ENCODE measurements at places on chromosomes 4 and X.

- peak; percentile 26 for DNase-seq
Observed at GRCh38 chrX:129932821-129933321, 26.9 kb downstream of the UTP14A start.

DNA sequence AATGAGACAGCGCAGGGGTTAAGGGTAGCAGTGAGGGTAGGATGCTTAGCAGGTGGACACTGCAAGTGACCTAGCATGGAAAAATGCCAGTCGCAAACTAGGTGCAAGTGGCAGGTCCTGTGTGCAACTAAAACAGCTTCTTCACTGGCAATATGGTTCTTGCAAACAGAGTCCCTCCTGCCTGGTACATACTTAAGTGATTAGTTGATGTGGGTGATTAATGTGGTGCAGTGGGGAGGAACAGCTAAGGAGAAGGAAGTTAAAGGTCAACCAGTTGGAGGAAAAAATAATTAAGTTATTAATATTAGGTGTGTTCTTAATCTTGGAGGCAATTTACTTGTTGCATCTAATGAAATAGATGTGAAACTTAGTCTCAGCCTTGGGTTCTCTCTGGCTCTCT is 121.6 kb upstream of the IGFBP7 start:
- no peak for DNase-seq

DNA sequence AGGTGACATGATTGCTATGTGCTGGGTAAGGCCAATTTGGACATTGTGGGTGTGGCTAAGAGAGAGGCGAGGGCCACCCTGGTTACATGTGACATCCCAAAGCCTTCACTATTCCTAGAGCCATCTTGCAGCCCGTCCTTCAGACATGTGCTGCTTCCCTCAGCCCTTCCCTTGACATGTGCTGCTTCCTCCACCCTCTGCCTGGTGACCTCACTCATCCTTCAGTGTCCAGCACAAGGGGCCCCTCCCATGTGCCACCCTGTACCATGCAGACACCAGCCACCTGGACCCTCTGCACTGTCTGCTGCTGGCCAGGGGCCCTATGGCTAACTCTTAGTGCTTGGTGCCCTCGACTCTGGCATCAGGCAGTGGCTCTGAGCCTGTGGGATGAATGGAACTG is 27.4 kb downstream of the ADRA2C start:
- no peak for DNase-seq

GRCh38 chr4:74545448-74545847 is 100.5 kb downstream of the AREG start:
- no peak for DNase-seq

- no peak for DNase-seq
Observed at GRCh38 chr4:144989306-144989705, 108.7 kb downstream of the ANAPC10 start.

DNA sequence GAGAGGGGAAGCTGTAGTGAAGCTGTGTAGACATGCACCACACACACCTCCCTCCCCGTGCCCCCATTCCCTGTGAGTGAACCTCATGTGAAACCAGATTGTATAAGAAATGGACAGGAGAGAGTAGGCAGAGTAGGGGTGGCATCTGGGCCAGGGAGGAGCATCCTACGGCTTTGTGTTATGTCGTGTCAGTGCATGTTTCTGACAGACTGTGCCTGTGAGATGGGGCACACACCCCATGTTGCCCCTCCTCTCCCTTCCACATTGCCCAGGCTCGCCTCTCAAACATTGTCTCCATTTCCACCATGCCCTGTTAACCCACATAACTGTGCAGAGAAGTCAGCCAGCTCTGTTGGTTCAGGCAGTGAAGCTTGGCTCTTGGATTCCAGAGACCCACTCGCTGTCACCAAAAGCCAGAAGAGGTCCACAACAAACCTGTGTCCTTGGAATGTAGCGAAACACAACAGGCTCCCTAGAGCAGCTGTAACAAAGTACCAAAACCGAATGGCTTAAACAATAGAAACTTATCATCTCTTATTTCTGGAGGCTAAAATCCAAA is 56.1 kb downstream of the SLC9A6 start:
- no peak for DNase-seq

DNA sequence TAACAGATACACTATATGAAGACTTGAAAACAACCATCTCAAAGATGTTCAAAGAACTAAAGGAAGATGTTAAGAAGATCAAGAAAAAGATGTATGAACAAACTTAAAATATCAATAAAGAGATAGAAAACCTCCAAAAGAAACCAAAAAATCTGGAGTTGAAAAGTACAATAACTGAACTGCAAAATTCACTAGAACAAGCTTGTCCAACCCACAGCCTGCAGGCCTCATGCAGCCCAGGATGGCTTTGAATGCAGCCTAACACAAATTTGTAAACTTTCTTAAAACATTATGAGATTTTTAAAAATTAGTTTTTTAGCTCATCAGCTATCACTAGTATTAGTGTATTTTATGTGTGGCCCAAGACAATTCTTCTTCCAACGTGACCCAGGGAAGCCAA is 77.0 kb upstream of the DCTD start:
- DNase-seq = no peak

DNA sequence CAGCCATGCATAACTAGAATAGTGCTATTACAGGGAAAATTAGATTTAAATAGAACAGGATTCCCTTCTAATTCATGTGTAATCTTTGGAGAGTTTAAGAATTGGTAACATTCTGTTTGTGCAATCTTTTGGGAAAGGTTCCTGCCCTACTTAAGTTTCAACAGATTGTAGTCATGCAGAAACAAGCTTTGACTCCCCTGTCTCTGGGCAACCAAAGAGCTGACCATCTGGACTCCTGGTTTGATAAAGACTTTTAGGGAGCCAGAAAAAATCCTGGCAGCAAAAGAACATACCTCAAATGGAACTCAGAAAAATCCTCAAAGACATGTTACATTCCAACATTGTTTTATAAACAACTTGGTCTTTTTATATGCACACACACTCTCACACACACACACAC is 191.1 kb upstream of the NEIL3 start:
- DNase-seq = no peak

DNA sequence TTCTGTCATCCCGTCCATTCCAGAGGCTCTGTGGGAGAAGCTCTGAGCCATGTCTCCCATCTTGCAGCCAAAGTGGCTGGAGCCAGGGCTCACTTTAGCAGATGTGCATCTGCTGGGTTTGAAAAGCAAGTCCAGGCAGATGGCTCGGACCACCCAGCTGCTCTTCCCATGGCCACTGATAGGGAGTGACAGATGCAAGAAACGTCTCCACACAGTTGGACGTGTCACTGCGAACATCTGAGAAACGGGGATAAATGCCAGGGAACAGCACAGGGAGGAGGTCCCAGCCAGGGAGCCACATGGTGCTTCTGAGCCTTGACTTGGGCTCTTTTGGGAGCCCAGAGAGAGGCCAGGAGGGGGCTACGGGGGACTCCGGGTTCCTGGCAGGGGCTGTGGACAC is 242.3 kb downstream of the AFAP1 start:
- DNase-seq = no peak

DNA sequence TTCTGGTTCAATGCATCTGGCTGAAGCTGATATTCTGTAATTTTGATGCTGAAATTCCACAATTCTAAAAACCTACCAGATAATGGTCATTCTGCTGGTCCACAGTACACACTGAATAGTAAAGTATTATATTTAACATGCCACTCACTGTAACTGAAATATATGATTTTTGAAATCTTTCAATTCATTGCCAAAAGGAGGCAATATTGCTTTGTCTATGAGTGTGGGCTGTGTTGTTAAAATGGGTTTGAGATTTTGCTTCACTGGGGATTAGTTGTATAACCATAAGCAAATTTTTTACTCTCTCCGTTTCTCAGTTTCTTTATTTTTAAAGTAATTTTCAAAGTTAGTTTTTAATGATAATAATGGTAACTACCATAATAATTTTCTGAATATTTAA is 1404.1 kb upstream of the IGFBP7 start:
- no peak for DNase-seq

DNA sequence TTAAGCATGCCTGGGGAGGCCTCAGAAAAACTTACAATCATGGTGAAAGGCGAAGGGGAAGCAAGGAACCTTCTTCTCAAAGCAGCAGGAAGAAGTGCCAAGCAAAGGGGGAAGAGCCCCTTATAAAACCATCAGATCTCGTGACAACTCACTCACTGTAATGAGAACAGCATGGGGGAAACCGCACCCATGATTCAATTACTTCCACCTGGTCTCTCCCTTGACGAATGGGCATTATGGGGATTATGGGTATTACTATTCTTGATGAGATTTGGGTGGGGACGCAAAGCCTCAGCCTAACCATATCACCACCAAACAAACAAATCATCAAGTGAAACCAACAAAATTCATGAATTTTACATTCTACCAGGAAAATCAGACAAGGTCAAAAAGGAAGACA is 76.7 kb upstream of the TAB3 start:
- DNase-seq = no peak

DNA sequence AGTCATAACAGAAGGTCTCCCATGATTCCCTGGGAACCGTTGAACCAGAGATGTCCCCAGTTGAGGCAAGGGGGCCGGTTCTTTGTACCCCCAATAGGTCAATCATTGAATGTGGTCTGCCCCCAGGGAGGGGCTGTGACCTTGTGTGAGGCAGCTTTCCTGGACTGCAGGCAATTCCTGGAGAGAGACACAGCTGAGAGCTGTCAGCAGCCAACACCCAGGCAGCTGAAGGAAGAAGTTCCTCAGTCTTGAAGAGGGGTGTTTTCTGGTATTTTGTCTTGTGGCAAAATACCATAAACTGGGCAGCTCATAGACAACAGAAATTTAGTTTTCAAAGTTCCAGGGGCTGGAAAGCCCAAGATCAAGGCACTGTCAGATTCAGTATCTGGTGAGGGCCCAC is 185.7 kb upstream of the ATP6AP2 start:
- no peak for DNase-seq

GRCh38 chrX:135000516-135000915 is 9.7 kb downstream of the SMIM10 start:
- DNase-seq = no peak

DNA sequence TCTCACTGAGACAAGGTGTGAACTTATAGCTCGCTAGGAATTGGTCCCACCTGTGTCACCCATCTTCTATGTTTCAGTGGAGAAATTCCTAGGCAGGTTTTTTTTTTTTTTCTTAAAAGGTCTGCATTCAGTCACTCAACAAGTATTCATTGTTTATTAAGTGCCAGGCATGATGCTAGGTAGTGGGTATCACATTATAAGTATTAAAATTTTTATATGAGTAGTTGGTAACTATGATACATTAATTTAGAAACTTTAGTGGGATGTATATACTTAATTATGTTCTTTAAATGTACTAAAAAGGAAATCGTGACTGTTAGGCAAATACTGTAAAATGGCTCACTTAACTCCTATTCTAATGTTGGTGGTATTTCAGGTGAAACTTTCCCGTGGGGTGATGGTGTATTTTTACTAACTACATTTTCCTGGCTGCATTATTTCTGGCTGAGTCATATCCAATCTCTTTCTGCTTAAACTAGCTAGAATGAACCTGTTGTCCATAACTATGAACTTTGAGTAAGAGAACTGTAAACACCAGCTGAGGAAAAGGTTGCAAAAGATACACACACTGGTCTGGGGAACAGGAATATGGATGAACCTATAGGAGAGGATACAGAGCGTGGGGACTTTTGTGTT is 49.3 kb upstream of the MED14 start:
- no peak for DNase-seq

GRCh38 chr4:85681921-85682320 is 207.0 kb downstream of the ARHGAP24 start:
- DNase-seq = no peak

DNA sequence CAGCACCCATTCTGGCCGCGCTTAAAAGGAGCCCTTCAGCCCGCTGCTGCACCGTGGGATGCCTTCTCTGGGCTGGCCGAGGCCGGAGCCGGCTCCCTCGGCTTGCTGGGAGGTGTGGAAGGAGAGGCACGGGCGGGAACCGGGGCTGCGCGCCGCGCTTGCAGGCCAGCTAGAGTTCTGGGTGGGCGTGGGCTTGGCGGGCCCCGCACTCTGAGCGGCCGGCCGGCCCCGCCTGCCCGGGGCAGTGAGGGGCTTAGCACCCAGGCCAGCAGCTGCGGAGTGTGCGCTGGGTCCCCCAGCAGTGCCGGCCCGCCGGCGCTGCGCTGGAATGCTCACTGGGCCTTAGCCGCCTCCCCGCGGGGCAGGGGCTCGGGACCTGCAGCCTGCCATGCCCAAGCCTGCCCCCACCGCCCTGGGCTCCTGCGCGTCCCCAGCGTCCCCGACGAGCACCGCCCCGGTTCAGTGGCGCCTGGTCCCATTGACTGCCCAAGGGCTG is 111.3 kb downstream of the PCDH18 start:
- DNase-seq = no peak

DNA sequence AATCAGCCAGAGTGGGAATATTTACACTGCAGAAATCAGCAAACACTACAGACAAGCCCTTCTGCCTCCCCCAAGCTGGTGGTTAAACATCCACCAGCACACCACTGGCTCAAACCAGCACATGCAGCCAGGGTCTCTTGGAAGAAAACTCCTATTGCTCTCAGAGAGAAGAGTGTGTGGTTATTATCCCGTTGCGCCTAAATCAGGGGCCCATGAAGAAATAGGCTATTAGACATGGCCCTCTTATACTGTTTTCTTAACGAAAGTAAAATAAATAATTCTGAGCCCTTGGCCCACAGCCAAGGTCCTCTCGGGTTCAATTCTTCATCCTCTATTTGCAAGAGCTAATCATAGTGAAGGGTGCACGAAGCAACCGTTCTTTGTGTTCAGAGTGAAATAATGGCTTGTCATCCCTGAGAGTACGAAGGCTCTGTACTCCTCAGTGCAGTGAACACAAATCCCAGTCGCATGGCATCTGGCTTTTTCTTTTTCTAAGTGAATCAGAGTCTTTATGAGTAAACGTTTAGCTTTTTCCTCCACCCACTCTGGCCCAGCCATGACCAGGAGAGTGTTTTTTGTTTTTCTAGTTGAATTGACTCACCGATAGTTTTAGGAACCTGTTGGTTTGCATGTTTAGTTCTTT is 33.4 kb upstream of the RBM47 start:
- no peak for DNase-seq

DNA sequence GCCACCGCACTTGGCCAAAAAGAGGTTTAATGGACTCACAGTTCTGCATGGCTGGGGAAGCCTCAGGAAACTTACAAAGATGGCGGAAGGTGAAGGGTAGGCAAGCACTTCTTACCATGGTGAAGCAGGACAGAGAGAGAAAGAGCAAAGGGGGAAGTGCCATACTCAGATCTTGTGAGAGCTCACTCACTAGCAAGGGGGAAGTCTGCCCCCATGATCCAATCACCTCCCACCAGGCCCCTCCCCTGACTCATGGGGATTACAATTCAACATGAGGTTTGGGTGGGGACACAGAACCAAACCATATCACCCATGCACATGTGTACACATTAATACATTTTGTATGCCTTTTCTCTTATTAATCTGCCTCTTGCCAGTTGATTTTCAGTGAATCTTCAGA is 77.2 kb upstream of the HSD17B10 start:
- no peak for DNase-seq

- DNase-seq = no peak
Observed at GRCh38 chrX:37468124-37468739, 103.2 kb upstream of the LANCL3 start.

GRCh38 chr4:25862411-25863346 is at the start of gene SEL1L3:
TSS of gene SEL1L3 (minus strand) at chr4:25862988. CDS start at chr4:25862836, 152 bp downstream.
- DNase-seq = peak; percentile 80

Measured in transverse colon (tissue), 4 donors.